ENCODE measurements at places on chromosomes 3 and 15.

DNA sequence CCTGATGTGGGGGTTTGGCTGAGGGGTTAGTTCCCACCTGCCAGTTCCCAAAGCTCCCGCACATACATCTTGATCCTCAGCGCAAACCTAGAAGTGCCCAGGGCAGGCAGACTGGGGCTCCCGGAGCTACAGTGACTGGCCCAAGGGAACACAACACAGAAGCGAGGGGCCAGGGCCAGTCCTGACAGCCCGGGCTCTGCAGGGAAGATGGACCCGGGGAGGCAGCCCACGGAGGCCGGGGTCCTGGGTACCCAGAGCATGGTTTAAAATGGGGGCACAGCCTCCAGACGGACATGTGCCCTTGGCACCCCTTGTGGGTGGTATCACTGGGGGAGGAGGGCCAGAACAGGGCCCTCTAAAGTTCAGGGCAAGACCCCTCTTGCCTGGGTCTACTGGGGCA, 5.1 kb downstream of the CPN2 start:
- DNase-seq, result no peak

DNA sequence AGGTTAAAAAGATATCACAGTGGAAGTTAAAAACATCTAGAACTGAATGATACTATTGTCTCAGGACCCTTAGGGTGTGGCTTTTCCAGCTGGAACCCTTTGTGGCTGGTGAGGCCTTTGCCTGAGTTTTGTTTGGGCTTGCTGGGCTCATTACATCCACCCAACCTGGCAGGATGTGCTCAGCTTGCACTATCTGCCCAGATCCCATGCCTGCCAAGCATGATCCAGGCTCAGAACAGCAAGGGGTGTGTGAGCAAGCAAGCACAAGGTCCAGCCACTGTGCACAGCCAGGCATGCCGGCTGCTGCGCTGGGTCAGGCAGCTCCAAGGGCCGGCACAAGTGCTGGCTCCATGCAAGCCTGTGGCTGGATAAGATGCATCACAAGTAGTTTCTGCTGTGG, 512.7 kb upstream of the CDIN1 start:
- DNase-seq, result no peak

GRCh38 chr15:31871166-31871886, 159.0 kb upstream of the CHRNA7 start:
- DNase-seq, result no peak

DNA sequence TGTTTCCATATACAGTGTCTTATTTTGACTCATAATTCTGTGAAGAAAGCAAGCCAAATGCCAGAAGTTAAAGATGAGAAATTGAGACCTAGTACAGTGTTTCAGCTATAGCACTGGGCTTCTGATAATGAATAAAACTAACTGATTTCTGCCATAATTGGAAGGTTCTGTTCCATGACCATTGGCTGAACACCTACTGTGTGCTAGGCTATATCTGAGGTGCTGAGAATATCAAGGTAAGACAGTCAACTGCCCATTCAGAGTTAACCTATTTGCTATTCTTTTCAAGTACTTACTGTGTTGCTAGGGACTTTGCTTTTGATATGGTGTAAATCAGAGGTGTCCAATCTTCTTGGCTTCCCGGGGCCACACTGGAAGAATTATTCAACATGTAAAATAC, 73.4 kb downstream of the LHFPL4 start:
- DNase-seq, result no peak

DNA sequence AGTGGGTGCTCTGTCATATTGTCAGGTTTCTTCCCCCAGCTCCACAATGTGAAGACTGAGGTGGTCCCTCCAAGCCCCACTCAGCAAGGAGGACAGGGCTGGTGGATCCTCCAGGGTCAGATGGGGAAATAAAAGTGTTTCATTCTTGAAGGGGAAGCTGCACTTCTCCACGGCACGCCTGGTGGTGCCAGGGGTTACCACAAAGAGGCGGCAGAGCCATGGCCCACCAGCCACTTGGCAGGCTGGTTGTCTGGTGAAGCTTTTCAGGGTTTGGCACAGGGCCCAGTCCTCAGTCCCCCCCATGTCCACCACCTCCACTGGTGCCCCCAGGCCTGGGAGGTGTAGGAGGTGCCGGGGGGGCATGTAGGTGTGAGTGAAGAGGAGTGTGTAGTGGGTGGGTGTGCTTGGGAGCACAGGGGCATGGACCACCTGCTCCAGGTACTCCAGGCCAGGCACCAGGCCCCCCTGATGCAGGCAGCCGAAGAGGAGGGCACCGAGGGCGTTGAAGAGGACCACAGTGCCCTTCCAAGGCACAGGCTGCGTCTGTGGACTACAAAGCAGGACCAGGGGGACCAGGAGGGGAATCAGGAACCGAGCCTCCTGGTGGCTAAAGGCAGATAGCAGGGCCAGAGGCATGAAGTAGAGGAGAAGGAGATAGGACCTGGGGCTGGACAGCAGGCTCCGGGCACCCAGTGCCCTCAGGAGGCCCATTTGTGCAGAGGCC, 5.0 kb upstream of the NCBP2 start:
- no peak for DNase-seq

- no peak for DNase-seq
Observed at GRCh38 chr3:77190374-77190773, 150.5 kb downstream of the ROBO2 start.

DNA sequence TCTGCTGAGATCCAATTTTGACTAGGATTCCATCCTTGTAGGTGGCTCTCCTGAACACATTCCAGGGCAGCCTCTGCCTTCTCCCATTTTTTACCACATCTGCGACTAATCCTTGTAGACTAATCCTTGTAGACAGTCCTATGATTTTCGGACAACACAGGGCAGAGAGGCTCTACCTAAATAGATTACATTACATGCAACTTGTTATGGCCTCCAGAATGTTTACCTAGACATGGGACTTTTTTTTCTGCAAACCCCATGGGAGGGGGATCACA, 239.3 kb upstream of the WNT5A start:
- no peak for DNase-seq

DNA sequence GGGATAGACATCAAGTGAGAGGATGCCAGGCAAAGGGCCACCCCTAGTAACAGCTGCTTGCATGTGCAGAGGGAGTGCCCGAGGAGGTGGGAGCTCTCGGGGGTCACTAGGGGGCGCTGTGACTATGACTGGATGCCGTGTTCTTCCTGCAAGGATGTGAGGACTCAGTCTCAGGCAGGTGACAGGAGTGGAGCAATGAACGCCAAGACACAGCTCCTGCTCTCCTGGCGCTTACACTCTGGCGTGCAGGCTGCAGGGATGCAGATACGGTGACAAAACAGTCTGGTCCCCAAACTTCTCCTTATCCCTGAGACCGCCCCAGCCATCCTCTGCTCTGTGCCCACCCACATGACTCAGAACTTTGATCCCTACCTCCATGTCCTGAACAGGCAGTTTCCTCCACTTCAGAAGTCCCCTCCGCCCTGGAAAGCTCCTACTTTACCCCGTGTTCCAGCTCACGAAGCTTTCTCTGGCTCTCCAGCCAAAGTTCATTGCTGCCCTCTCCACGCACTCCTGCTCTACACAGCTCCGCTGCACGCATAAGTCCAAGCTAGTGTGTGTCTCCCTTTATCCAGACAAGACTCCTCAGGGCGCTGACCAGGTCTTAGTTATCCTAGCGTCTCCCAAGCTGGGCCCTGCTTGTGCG, 14.7 kb downstream of the RHOV start:
- DNase-seq, result peak; percentile 69

GRCh38 chr15:28959326-28959725, 73.6 kb downstream of the APBA2 start:
- DNase-seq, result no peak

DNA sequence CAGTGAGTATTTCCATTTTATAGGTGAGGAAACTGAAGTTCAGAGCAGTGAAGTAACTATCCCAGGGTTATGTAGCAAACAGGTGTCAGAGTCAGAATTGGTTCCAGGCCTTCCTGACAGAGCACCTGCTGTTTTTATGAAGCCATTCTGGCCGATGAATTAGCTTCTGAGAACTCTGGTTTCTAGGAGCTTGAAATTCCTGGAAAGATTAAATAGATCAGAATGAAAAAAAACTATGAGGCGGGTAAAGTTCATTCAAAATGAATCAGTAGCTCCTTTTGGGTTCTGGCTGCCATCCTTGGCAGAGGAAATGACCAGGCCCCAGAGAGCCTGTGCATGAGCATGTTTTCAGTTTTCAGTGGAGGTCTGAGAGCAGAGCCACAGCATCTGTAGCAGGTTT, 59.3 kb upstream of the CFAP161 start:
- no peak for DNase-seq

- DNase-seq, result no peak
Observed at GRCh38 chr3:27380433-27381357, 11.5 kb upstream of the NEK10 start.

DNA sequence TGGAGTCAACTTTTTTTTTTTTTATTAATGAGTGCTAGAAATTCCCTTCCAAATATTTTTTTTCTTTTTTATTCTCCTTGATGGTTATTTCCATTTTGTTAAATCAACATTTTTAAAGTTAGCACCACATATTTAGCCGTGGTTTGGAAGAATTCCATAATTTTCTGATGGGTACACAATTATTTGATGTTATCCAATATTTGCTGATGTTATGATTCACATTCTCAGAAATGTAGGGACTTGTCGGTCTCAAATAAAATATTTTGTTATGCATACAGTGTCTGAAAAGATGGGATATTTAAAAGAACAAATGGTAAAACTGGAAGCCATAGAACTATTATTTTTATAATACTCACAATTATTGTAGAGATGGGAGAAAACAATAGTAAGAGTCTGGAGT, 911.5 kb upstream of the GBE1 start:
- no peak for DNase-seq

GRCh38 chr3:151224268-151224866, 21.4 kb upstream of the GPR171 start:
- no peak for DNase-seq

- no peak for DNase-seq
Observed at GRCh38 chr3:184953401-184953800, 141.4 kb downstream of the VPS8 start.

- DNase-seq, result no peak
Observed at GRCh38 chr3:74282202-74282601, 332.3 kb downstream of the CNTN3 start.

- DNase-seq, result no peak
Observed at GRCh38 chr3:46902188-46902631, 24.7 kb downstream of the PTH1R start.

DNA sequence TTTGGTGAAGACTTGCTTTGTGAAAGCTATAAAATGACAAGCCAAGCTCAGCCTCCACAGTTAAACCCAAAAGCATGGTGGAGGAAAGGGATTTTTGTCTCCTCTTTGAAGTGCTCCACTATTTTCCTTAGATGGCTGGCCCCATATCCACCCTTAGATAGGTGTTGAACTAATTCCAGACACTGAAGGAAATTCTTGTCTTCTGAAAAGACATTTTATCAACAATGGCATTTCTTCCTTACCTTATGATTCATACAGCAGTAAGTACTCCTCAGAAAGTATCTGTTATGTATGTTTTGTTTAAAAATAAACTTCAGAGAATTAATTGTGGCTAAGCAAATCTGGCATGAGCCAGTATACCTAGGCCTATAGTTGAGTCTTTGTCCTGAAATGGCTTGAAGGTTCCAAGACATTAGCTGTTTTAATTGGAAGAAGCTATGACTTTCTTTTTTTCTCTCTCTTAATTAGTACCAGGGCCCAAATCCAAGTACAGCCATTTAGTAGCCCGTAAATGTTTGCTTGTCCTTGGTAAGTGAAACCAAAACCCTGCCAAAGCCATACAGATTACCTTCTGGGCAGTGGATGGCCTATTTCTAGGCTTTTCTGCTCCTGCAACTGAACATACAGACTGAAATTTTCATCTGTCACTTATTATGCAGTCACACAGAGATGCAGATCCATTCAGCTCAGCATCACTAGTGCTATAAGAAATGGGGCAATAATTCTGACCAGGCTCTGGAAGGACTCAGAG, 5.1 kb upstream of the BFSP2 start:
- no peak for DNase-seq

GRCh38 chr3:142615171-142615570, 19.0 kb downstream of the PLS1 start:
- DNase-seq, result no peak

DNA sequence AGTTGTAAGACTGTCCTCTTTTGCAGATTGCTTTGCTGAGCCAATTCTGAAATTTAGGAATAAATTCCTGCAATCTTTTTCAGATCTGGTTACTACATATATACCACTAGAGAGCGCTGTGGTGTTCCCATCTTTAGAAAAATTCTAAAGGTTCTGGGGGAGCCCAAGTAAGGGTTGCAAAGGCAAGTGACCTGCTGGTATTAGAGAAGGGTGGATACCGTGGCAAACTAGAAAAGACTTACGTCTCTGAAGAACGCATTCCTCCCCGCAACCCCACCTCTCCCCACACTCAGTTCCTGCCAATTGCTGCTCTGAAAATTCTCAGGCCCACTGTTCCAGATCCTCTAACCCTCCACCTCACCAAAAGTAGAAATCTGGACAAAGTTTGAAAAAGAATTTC, 48.5 kb downstream of the EFHB start:
- no peak for DNase-seq

- DNase-seq, result no peak
Observed at GRCh38 chr3:124770336-124771082, 40.3 kb downstream of the UMPS start.

DNA sequence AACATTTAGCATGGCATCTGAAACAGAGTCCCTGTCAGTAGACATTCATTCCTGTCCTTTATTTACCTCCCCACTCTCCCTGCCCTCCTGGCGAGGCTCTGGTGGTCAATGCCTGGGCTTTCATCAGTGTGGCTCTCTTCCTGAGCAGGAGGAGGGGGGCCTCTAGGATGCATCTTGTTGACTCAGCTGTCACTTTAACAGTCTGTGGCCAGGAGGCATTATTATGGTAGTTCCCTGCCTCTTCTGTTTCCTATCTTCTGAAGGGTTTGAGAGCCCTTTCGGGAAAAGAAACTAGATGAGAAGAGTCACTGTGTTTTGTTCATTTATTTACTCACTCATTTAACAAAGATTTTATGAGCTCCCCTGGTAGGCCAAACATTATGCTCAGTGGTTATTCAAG, 2.4 kb upstream of the PPP1R14D start:
- DNase-seq, result no peak

GRCh38 chr3:87997298-87997697, 61.5 kb downstream of the CGGBP1 start:
- no peak for DNase-seq

DNA sequence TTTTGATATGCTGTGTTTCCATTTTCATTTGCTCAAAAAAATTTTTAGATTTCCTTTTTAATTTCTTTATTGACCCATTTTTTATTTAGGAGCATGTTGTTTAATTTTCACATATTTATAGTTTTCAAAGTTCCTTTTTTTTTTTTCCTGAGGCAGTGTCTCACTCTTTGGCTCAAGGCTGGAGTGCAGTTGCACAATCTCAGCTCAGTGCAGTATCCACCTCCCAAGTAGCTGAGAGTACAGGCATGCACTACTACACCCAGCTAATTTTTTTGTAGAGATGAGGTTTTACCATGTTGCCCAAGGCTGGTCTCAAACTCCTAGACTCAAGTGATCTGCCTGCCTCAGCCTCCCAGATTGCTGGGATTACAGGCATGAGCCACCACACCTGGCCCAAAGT, 36.2 kb downstream of the PFN2 start:
- no peak for DNase-seq

DNA sequence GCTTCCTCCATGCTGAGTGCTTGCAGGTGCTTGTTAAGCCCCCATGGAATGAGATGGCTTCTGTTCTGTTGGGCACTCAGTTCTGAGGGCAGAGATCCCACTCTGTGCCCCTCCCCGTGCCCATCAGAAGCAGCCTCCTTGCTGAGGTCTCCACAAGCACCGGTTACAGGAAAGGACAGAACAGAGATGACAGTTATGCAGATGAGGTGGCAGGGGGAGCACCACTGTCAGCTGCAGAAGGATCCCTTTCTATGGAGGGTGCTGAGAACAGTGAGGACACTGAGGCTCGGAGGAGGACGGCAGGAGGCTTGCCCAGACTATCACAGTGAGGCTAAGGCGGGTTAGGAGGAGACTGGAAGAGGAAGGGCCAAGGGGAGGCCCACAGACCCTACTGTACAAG, 12.4 kb downstream of the CACNA2D2 start:
- no peak for DNase-seq

Measured in effector CD8-positive, alpha-beta T cell (primary cell).